ENCODE measurements at places on chromosomes 11 and 22. TPM values are rescaled to one million over a fixed set of nuclear protein-coding genes. Genes with fewer than 3 reads are reported as not detected.

The SLC7A4 gene
- not detected for total RNA-seq

The ISX gene
- total RNA-seq: not detected

The PLET1 gene
- not detected for total RNA-seq

The TYMP gene
- total RNA-seq: 20.7 TPM

The GRIA4 gene
- total RNA-seq: not detected

The MYBPC3 gene
- not detected for total RNA-seq

The KCTD14 gene
- 1.6 TPM for total RNA-seq

The GRAMD1B gene
- 22.3 TPM for total RNA-seq

The FGF3 gene
- total RNA-seq: not detected

The TEX12 gene
- not detected for total RNA-seq

The SLC22A6 gene
- total RNA-seq: not detected

The SLC36A4 gene
- total RNA-seq: 18.0 TPM

The GNG3 gene
- not detected for total RNA-seq

The BDNF gene
- total RNA-seq: 8.8 TPM

Data from A549 treated with Mapracorat at 1 μM for 4 hours (cell line).